NCI-H187 treated with DMSO at 0.1 percent for 48 hours (cell line): ENCODE measurements at places on chromosomes 3 and 15.

DNA sequence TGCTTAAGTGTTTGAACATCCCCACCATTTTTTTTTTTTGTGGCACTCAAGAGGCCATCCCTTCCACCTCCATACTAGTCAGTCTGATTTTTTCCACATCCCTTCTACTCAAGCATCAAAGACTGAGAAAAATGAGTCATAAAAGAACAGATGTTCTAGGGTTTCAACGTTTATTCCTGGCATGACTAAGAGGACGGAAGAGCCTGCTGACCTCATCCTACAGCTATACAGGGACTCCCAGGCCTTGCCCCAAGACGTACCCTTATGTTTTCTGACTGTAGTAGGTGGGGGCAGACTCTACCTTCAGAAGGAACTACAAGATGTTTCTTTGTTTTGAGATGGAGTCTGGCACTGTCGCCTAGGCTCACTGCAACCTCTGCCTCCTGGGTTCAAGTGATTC lies 3.3 kb upstream of the ITPKA start:
- DNase-seq: no peak

GRCh38 chr3:126146525-126147146 lies 33.8 kb downstream of the ALDH1L1 start:
- no peak for DNase-seq

- no peak for DNase-seq
Measured at GRCh38 chr3:2774481-2775249, 335.5 kb downstream of the IL5RA start.

- DNase-seq: no peak
Measured at GRCh38 chr15:39054128-39054732, 489.6 kb upstream of the RASGRP1 start.

- DNase-seq: no peak
Measured at GRCh38 chr3:88189361-88189810, 39.6 kb downstream of the C3orf38 start.

DNA sequence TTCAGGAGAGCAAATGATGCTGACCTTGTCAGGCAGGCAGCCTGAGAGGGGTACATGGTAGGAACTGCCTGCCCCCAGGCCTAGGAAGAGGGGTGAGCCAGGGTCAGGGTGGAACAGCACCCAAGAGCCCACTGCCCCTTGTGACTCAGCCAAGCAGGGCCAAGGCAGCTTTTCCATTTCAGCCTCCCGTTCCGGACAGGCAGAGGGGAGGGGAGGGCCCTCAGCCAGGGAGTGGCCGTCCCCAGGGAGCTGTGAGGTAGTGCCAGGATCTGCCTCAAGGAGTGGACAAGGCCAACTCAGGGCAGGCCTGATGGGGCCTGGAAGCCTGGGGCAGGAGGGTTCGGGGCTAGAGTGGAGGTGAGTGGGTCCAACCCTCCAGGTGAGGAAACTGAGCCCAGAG lies 5.1 kb upstream of the ANKRD63 start:
- DNase-seq: no peak

DNA sequence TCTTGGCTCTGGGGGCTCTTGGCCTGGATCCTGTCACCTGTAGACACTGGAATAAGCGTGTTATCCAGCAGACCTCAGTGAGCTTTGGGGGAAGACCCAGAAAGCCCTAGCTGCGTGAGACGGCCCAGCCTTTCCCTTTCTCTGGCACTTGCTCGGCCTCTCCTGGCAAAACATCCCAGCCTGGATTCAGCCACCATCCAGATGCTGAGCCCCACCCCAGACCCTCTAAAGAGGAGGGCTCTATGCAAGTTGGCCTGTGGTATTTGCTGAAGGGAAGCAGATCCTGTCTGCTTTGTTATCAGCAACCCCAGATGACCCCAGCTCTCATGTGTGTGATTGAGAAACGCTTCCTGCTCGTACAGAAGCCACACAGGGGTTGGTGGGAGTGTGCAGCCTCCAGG lies 267.2 kb downstream of the FAM43A start:
- no peak for DNase-seq

GRCh38 chr3:103953796-103954195 lies 1412.9 kb upstream of the ALCAM start:
- no peak for DNase-seq

DNA sequence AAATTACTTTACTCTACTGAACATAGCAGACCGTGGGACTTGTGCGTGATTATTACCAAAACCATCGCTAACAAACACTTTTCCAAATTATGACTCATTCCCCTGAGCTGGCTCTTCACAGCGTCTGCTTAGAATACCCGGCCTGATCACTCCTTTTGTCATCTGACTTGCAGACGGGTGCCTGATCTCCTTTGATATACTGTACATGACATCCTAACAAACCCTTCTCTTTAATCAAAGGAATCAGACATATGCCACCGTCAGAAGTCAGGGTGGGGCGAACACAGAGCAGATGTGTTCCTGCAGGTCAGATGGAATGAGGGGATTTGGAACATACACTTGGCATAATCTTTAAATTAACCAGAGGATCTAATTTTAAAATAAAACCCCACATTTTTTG lies 48.5 kb upstream of the SH3GL3 start:
- no peak for DNase-seq

DNA sequence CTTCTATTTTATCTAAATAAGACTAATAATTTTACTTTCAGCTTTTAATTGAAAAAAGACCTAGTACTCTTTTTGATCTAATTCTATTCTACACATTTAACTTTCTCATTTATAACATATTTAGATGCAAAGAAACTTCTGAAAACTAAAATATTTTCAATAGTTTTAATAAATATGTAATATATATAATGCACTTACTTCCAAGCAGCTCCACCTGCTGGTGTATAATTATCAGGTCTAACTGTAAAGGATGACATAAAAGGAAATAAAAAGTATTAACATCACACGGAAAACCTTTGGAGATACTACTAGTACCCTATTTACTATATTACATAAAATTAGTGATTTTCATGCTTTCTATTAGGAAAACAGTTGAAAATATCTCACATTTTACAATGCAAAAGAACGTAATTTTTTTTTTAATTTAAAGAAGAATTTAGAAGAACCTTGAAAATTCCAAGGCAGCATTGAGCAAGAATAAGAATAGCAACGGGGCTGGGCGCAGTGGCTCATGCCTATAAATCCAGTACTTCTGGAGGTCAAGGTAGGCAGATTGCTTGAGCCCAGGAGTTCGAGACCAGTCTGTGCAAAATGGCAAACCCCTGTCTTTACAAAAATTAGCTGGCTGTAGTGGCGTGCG lies 10.2 kb downstream of the PLSCR5 start:
- no peak for DNase-seq

DNA sequence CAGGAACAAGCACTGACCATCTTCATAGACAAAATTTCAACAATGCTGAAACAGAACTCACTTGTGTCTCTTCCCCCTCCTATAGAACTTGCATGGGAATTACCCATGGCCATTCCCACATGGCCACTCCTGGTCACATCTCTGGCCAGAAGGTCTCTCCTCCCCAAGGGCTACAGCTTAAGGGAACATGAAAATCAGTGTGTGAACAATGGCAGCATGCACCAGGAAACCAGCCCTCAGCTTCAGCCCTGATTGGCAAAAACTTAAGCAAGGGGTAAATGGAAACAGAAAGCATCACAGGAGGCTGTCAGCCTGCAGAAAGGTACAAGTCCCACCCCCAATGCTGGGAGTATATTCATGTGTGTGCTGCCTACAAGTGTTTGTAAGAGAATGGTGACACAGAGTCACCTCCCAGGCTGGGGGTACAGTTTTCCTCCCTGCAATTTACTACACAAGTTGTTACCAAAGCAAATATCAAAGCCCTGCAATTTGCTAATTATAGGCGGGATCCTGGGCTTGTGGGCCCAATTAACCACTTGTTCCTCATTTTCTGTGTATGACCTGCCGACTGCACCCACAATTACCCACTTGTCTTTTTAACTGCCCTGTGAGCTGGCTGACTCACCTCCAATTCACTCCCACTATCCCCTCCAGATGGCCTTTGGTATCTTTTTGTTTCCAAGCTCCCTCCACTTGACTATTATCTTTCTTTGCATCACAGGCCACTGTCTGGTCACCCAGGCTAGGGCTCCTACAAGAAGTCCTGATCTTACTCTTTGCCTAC lies 84.4 kb upstream of the HES1 start:
- no peak for DNase-seq

- no peak for DNase-seq
Measured at GRCh38 chr15:82950746-82951370, 1.7 kb downstream of the HOMER2 start.

- no peak for DNase-seq
Measured at GRCh38 chr3:196596355-196596754, 27.9 kb downstream of the FBXO45 start.

DNA sequence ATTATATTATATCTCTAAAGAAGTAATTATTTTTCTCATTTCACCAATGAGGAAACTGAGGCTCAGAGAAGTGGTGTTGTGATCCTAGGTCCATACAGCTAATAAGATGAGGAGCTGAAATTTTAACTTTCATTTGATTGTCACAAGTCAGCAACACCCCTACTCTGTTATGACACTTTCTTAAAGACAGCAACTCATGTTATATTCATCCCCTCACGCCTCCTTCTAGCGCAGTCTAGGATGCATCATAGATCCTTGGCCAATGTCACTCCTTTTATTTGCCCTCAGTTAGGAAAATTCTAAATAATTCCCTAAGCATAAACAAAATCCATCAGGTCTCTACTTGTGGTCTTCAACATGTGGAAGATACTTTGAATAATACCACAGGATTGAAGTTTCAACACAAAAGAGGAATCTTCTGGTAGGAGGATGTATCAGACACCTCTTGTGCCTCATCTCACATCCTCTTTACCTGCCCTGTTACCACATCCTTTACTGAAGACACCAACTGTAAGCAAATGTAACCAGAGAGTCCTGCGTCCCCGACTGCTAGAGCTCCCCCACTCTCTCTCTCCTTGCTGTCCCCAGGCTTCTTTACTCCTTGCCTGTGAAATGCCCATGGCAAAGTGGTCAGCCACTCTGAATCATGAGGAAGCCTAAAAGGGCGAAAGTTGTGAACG lies 53.7 kb downstream of the TRIM42 start:
- no peak for DNase-seq

DNA sequence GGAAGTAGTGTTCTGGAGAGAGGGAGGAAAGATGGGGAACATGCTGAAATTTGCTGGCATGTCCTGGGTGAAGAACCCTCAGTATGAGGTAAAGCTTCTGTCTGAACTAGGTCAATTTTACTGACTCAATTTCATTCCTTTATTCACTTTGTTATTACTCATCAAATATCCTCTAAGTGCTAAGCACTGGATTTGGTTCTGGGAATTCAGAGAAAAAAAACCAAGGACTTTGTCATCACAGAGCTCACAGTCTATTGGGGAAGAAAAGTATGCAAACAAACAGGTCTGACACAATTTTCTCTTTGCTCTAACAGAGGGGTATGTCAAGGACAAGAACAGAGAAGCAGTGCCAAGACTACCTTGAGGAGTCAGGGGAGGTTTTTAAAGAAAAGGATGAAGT lies 68.0 kb downstream of the TFG start:
- DNase-seq: no peak

DNA sequence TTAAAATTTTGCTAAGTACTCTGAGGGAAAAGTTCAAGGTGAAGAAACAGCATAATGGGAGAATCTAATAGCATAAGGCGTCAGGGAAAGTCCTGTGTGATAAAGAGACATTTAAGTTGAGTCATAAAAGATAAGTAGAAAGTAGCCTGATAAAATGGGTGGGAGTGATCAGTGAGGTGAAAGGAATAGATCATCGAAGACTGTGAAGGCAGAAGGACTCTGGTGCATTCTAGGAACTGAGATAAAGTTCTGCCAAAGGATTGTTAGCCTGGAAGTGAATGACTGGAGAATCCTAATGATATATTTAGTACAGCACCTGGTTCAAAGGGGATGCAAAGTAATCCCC lies 149.9 kb downstream of the CFAP20DC start:
- DNase-seq: no peak

DNA sequence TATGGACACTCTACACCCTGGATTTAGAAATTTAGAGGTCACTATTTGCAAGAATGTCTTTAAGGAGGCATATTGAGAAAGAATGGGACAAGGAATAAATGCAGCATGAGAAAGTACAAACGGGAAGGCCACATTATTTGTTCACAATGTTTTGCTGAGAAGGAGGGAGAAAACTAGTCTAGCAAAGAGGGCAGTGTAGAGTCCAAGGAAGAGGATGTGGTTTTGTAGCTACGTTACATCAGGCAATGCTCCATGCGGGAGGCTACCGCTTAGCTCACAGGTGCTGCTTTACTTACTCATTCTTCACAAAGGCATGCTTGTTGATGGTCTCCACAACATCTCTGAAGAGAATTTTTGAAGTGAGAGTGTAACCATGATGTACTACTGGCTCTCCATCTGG lies 191.1 kb downstream of the PLCH1 start:
- DNase-seq: no peak

DNA sequence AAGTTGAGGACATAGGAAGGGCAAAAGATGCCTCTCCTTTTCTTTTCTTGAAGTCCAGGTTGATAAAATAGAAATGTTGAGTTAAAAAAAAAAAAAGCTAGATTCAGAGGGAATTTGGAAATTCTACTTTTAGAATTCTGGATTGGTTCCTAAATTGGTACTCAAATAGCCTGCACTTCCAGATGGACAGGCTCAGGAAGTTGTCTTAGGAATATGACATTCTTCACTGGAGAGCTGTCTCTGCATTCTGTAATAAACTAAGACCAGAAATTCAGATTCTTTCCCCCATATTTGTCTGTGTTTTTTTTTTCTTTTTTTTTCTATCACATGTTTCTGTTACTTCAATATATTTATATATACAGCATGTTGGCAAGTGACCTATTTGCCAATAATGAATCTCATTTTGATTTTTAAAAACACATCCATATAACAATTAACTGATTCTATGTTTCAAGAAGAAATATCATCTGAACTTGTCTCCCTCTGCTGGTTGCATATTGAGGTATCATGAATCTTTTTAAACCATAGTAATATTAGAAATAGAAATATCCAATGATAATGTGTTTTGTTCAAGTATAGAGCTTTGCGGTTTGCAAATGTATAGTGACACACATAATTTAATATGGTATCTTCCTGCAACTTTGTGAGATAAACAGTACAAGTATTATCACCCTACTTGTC lies 8.5 kb upstream of the LSAMP start:
- no peak for DNase-seq

GRCh38 chr3:179292450-179292849 lies 30.4 kb upstream of the ZNF639 start:
- no peak for DNase-seq

- no peak for DNase-seq
Measured at GRCh38 chr15:63156086-63156710, 1.1 kb downstream of the RPS27L start.

DNA sequence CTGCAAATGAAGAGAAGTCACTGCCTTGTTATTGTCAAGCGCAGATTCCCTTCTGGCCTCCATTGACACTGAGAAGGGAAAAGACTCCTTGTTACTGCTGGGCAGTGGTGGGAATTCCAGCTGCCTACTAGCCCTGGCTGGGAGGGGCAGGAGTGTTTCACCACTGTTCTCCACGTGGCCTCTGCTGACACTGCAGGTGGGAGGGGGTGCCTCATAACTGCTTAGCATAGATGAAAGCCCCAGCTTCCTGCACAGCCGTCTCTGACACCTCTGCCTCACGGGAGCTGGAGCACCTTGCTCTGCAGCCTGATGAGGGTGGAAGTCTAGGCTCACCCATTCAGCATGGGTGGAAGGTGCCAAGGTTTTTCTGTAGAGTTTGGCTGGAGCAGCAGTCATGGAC lies 52.1 kb downstream of the TM2D3 start:
- DNase-seq: no peak

- DNase-seq: no peak
Measured at GRCh38 chr3:123365450-123366143, 83.3 kb downstream of the ADCY5 start.

- no peak for DNase-seq
Measured at GRCh38 chr3:29924783-29925561, 644.1 kb downstream of the RBMS3 start.

GRCh38 chr3:46468753-46469600 lies 4.3 kb upstream of the LTF start:
- DNase-seq: no peak

- no peak for DNase-seq
Measured at GRCh38 chr3:132517311-132517710, 79.8 kb upstream of the ACKR4 start.
